Activated T-cell treated with anti-CD3 and anti-CD28 coated beads, Interleukin-2, amount 50 U/mL, for 1 hour (primary cell): ENCODE measurements at places on chromosomes 12 and 14.

GRCh38 chr14:59391388-59391787 is 73.8 kb downstream of the GPR135 start:
- DNase-seq: no peak

- no peak for DNase-seq
Measured at GRCh38 chr12:66149702-66150398, 19.3 kb upstream of the LLPH start.

- no peak for DNase-seq
Measured at GRCh38 chr12:131537267-131537958, 173.5 kb upstream of the SFSWAP start.

DNA sequence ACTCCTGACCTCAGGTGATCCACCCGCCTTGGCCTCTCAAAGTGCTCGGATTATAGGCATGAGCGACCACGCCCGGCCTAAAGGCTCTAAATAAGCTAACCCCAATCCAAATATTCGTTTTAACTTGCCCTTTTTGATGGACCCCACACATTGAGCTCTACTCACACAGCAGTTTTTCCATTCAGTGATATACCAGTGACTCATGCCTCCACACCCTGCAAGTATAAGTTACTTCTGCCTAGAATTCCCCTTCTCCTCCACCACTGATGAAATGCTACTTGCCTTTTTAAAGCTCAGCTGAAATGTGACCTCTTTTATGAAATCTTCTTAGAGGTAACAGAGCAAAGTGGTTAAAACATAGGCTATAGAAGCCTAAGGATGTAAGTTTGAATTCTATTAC is 68.8 kb downstream of the EXOC5 start:
- no peak for DNase-seq

DNA sequence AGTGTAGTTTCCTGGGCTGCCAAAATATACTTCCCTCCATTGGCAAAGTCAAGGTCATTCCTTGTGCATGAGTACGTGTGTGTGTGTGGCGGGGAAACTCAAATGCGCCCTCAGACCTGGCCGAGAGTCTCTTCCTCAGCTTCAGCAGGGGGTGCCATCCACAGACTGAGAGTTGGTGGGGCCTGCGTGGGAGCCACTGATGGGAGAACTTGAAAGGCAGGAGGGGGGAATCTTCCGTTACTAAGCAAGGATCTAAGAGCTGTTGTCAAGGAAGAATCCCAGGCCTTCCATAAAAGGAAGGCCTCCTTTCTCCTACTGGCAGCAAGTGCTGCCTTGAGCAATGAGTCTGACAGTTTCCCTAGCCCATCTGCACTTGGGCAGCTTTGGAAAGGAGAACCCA is 274.9 kb downstream of the EMP1 start:
- no peak for DNase-seq

DNA sequence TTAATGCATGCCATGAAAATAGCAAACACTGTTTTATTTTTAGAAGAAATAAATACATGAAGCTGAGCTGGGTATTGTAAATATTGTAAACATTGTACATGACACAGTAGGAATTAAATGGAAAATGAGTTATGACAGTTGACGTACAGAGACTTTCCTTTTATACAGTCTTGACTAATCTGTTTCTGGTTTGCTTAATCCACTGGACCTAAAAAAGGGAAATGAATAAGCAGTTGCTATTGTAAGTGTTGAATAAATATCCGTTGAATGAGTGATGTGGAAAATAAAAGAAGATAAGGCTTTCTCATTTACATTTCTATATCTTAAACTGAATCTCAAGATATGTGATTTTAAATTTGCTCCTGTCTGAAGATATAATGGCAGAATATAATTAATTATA is 15.0 kb downstream of the PMCH start:
- no peak for DNase-seq

DNA sequence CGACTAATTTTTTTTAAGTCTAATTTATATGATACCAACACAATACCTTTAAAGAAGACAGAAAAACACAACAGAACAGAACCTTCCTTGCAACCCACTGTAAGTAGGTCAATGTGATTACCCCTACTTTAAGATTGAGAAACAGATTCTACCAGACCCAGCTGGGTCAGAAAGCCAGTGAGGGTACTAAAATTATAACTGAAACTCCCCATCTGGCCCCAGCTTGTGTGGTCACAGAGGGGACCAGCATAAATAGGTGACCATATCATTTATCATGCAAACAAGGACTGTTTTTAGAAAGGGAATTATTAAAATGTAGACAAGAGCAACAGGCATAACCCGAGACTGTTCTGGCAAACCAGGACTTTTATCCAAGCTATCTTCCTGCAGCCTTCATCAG is 30.1 kb upstream of the FRMD6 start:
- DNase-seq: no peak

GRCh38 chr14:99268810-99269707 is 2.9 kb downstream of the BCL11B start:
- peak; percentile 44 for DNase-seq

DNA sequence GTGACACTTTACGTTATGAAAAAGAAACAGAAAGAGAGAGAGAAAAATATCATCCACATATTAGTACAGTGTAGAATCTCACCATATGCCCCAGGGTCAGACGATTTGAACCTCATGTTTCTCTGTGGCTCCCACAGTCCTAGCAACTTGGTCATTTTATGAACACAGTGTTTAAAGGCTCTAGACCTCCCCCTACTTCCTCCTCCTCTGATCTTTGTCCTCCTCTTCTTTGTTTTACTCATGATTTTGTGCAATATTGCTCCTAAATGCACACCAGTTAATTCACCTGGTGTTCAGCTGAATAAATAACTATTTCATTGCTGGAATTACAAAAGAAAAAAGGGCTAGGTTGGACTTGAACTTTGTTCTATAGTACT is 18.2 kb downstream of the GLT1D1 start:
- no peak for DNase-seq

GRCh38 chr14:53599221-53599945 is 357.2 kb downstream of the BMP4 start:
- DNase-seq: no peak

- DNase-seq: no peak
Measured at GRCh38 chr14:47626151-47627035, 49.0 kb downstream of the MDGA2 start.
